ENCODE measurements at places on chromosomes 12 and 14. TPM values are rescaled to one million over a fixed set of nuclear protein-coding genes. Genes with fewer than 3 reads are reported as not detected.

The RILPL2 gene
- 6.8 TPM for total RNA-seq

The TAS2R7 gene
- not detected for total RNA-seq

The GNB3 gene
- 0.92 TPM for total RNA-seq

The OR6C4 gene
- not detected for total RNA-seq

The C14orf39 gene
- not detected for total RNA-seq

The NRXN3 gene
- under 0.01 TPM for total RNA-seq

The SIX1 gene
- total RNA-seq = 2.8 TPM

The ACSS3 gene
- total RNA-seq = 22.3 TPM

The GPR132 gene
- 0.55 TPM for total RNA-seq

The CCDC184 gene
- 0.43 TPM for total RNA-seq

The TPPP2 gene
- not detected for total RNA-seq

The TGM1 gene
- 1.6 TPM for total RNA-seq

The RHNO1 gene
- 14.9 TPM for total RNA-seq

Data from smooth muscle cell of bladder (primary cell).